ENCODE measurements at places on chromosomes 4 and X. TPM values are rescaled to one million over a fixed set of nuclear protein-coding genes. Genes with fewer than 3 reads are reported as not detected.

The CYSLTR1 gene
- not detected for total RNA-seq

The P2RY8 gene
- total RNA-seq, result not detected

The SHROOM4 gene
- 3.1 TPM for total RNA-seq

The ATP6AP1 gene
- total RNA-seq, result 43.3 TPM

The HSD17B13 gene
- 0.60 TPM for total RNA-seq

The ABLIM2 gene
- 0.43 TPM for total RNA-seq

The ASMT gene
- total RNA-seq, result not detected

The SLBP gene
- total RNA-seq, result 80.5 TPM

The UGT2A3 gene
- total RNA-seq, result not detected

Data from pericardium fibroblast (primary cell).